Right ventricle myocardium superior (tissue), 1 donor: ENCODE measurements at places on chromosomes 6 and 20.
A peak's percentile ranks its signal among the peaks of the same experiment; 100 is the strongest.

DNA sequence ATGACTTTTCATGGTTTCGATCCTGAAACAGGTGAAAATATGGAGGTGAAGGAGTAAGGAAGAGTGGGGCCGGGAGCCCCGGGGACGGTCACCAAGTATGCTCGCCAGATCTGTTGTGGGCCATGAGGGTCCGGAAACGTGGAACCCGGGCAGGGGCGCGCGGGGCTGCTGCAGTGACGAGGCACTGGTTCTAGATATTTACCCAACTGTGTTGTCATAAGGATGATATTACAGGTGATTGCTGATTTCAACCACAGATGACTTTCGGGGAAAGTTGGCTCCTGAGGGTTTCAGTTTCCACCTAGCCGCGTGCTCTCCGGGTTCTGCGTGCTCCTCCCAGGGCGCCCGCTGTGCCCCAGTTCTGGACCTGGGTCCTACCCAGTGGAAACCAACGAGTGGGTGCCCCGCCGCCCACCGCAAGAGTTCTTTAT is 12.2 kb downstream of the RAET1G start:
- DNase-seq: no peak

DNA sequence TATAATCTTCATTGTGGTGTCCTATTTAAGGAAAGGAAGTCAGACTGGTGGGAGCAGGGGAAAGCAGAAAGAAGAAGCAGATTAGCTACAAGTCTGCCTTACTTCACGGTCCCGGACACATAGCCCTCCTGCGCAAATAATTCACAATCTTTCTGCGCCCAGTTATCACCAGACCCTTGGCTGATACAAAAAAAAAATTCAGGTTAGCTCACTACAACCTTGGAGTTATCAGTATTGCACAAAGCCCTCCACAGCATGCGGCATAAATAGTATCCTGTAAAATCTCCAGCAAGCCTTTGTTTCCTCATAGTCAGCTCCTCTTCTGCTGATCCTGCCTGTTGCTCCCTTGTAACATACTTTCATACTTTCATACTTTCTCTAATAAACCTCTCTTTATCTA is 148.6 kb upstream of the FUT9 start:
- DNase-seq: no peak

DNA sequence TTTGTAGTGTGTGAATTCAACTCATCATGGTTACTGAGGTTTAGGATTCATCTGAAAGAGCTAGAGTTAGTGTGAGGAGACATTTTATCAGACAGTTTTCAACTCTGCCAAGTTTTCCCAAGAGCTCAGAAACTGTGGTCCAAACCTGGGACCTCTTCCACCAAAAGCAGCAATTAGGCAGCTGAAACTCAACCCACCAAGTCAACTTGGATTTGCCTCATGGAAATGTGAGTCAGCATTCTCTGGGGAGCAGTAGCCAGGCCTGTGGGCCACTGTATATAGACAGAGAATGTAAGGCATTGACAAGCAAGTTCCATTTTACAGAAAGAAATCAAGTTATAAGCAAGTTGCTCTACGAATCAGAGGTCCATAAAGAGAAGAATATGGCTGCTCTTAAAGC is 178.8 kb upstream of the HDDC2 start:
- DNase-seq: no peak

GRCh38 chr20:4897600-4897999 is 103.7 kb downstream of the SLC23A2 start:
- no peak for DNase-seq

DNA sequence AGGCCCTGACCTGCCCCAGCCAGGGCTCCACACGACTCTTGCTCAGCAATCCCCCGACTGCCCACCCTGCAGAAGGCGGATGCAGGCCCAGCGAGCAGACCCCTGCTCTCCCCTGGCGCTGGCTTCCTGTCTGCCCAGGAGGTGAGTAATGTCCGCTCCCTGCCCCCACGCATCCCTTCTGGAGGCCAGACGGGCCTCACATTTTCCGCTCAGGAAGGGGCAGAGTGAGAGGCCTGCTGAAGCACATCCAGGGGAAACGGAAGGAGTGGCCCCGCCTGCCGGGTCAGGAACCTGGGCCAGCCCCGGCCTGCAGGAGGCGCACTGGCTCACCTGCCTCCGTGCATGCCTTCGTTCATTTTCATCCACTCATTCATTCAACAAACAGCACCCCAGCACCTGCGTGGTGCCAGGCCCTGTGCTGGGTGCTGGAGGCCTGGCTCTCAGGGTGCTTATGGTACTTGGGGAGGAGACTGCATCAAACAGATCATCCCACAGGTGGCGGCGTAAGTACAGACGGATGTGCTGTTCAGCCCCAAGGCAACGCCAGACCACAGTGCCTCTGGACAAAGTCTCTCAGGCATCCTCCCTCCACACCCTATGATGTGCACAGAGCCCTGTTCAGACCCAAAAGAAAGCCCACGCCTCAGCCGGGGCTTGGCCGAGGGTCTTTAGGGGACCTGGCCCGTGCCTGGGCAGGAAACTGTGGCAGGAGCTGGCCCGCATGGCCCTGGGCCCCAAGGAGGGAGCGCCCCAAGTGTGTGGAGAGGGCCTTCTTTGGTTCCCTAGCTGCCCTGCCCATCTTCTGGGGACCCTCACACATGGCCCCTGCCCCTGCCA is 112.1 kb downstream of the ASXL1 start:
- DNase-seq: peak; percentile 77

DNA sequence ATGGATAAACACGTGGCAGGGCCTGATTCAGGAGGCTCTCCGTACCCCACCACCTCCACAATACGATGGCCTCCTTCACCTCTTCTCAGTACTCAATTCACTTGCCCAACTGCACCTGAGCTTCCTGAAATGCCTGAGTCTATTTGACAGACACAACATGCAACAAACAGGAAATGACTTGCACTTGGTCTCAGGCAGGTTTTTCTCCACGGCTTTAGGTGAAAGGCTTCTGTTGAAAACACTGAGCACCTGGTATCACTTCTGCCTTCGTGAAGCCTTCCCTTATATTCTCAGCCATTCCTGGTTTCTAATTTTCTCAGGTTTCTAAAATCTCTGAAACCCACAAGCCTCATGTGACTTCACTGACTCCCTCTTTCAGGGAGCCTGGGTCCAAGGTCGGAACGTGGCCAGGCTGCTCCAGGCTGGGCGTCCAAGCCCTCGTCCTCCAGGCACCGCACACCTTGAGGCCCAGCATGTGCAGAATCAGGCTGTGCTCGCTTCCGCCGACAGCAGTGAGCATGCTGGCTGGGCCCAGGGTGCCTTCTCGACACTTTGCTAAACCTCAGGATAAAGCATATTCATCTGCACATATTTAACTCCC is 34.7 kb downstream of the TAF4 start:
- no peak for DNase-seq

- no peak for DNase-seq
Measured at GRCh38 chr20:48658505-48658904, 169.3 kb downstream of the PREX1 start.

DNA sequence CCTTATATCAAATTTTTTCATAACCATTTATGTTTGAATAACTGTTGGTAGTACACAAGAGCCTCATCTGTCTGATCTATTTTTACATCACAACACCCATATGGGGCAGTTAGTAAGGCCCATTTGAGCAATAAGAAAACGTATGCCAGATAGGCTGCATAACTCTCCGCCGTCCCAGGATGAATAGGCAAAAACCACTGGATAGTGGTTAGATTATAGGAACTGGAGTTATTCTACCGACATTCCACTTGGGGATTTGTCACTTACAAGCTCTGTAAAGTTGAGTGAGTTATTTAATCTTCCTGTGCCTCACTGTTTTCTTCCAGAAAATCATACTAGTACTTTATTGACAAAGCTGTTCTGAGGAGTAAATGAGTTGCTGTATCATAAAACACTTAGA is 881.9 kb downstream of the QKI start:
- DNase-seq: no peak

DNA sequence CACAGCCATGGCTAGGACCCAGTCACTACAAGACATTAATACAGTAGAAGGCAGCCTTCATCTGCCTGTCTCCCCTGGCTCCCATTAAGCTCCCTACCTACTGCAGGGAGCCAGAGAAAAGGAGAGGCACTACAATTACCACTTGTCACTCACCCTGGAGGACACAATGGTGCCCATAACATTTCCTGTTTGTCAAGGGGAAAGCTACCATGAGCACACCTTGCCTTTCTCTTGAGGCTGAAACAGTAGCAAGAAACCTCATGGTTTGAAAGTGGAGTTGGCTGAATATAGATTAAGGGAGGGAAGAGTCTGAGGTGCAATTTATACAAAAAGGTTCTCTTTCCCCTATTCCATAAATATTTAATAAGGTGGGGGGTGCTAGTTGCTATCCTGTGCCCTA is 27.9 kb downstream of the STK38 start:
- DNase-seq: no peak

DNA sequence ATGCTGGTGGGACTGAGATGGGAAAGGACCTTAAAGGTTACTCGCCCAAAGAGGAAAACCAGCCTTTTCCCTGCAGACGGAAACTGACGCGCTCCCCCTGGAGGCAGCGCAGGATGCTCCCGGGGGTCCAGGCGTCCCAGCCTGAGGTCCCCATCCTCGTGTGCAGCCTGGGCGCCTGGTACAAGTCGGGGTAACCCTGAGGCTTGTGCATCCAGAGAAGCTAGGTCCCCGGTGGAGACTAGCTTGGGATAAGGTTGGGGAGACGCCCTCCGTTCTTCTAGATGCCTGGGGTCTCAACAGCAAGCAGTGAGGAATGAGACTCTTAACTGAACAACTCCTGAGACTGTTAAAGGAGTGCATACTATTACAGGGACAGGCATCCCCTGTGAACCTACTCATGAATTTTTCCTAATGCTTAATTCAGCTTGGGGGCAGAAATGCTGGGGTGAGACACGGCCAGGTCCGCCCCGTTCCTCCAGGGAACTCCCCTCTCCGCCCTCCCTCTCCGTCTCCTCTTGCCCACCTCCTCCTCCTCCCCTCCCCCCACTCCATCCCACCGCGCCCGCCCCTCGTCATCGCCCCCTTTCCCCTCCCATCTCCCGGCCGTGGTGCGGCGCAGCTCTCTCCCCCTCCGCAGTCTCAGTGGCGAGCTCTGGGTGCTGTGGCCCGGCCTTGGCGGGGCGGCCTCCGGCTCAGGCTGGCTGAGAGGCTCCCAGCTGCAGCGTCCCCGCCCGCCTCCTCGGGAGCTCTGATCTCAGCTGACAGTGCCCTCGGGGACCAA is at the start of gene PRSS35:
TSS of gene PRSS35 (plus strand) at position 634 of the 781 bp plus-strand sequence. CDS start 10,908 bp downstream, outside the sequence.
- DNase-seq: peak; percentile 71

GRCh38 chr6:47464052-47464451 is 13.5 kb upstream of the CD2AP start:
- DNase-seq: no peak

DNA sequence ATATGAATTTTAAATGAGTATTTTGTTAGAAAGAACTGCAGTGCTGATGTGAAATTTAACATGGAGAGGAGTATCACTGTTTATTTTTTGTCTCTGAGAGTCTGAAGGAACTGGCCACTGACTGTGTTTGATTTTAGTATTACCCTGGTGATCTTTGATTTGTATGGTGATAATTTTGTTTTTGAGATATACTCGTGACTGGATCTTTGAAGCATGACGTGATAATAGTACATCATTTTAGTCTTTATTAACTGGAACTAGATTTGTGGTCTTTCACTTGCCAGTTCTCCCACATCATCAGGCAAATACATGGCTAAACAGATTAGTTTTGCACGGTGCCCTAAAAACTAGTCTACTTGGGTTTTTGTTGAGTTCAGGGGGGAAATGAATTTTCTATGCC is 55.5 kb downstream of the ARID1B start:
- no peak for DNase-seq

GRCh38 chr20:51360451-51361201 is 181.9 kb downstream of the NFATC2 start:
- DNase-seq: no peak

DNA sequence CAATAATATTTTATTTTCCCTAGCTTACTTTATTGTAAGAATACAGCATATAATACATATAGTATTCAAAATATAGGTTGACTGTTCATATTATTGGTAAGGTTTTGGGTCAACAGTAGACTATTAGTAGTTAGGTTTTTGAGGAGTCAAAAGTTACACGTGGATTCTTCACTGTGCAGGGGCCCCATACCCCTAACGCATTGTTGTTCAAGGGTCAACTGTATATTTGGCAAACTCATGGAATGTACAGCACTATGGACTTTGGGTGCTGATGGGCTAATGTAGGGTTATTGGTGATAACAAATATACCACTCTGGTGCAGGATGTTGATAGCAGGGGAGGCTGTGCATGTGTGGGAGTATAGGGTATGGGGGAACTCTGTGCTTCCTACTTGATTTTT is 397.2 kb downstream of the BCKDHB start:
- no peak for DNase-seq

DNA sequence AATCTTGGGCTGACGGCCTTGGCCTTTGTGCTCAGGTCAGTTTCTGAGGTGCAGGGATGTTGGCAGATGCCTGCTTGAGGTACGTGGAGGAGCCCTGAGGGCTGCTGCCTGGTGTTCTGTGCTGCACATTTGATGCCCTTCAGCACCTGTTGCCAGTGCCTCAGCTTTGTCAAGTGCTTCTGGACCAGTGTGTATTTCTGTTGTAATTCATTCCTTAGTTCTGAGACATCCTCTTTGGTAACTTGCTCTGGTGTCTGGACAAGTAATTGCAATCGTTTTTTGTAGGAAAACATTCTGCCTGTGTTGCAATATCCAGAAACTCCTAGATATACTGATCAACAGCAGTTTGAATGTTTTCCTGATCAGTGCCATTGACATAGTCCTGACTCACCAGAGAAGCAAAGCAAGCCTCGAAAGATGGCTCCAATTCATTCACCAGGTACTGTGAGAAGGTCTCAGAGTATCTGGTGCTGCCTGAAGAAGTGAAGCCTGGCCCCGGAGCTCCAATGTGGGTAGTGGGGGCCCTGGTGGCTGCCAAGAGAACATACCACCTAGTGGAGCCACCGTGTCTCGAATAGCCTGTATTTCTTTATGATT is 26.7 kb downstream of the ZNF337 start:
- DNase-seq: no peak

DNA sequence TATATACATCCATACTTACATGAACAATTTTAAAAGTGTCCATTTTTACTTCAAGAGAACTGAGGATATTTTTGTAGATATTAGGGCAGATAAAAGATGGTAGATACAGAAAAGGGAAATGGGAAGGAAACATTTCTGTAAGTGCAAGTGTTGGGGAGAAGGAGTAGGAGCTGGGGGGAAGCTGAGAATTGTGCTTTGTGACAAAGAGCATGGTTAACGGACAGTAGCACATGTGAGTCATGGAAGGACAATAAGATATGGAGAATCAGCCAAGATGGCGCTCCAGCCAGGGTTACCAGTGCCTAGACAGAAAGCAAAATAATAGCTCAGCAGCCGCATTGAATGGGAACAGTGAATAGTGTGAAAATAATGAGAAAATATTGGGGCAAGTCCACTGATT is 12.7 kb upstream of the HLA-DRB1 start:
- DNase-seq: no peak

DNA sequence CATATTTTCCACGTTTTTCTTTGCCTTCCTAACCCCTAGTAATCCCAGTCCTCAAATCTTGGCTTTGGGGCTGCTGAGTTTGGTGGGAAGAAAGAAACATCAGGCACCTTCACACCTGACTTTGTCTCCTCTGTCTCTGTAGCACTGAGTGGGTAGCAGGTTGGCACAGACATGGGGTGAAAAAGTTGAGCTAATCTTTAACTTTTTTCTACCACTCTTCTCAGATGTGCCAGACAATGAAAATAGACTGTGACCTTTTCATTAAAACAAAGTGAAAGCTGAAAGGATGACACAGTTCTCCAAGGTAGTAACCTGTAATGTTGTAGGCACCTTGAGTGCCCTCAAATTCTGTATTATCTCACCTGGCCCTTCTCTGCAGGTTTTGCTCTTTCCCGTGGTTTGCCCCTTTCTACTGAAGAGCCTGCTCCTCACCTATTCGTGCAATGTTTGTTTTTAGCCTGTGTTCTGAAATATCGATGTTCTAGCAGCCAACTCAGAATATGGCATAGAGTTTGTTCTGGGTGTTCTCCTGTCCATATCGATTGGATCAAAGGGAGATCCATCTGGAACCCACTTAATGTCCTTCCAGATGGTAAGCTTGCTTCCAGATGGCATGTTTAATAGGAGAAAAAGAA is 57.8 kb upstream of the ATXN1 start:
- DNase-seq: no peak
